Activated CD4-positive, alpha-beta T cell treated with anti-CD3 and anti-CD28 coated beads for 4 hours (primary cell): ENCODE measurements at places on chromosomes 7 and 10.

DNA sequence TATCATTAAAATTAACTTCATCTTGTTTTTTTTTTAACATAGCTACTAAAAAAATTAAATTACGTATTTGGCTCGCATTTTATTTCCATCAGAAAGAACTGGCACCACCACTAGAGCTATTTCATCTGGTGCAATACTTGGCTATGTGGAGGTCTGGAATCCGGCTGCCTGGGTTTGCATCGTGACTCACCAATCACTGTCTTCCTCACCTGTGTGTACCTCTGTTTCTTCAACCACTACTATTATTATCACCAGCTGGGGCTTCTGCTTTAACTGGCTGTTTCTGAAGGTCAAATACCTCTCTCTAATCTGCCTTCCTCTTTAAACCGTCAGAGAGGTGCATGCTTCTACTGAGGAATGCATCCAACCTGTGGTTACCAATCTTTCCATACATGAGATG is 6.5 kb downstream of the WDR91 start:
- no peak for DNase-seq

- no peak for DNase-seq
Observed at GRCh38 chr7:91852263-91852741, 28.2 kb downstream of the MTERF1 start.

- DNase-seq: no peak
Observed at GRCh38 chr7:33743594-33743993, 161.7 kb upstream of the BMPER start.

GRCh38 chr7:150781103-150781502 is 19.1 kb downstream of the TMEM176B start:
- DNase-seq: no peak

- DNase-seq: no peak
Observed at GRCh38 chr10:47389619-47390018, 5.5 kb upstream of the ZNF488 start.

DNA sequence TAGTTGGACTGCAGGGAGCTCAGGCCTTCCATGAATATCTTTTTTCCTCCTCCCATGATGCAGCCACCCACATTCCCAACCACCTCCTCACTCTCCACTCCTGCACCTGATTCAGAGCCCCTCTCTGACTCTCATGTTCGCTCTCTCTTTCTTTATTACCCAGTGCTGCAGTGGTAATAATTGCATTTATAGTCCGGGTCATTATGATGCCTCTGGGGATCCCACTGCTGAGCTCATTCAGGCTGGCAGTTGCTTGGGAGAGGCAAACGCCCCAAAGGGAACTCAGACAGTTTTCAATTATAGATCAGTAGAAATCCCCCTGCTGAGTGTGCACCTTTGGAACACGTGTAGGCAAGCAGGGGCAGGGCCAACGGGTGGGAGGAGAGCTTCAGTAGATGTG is 953.0 kb downstream of the GRID1 start:
- DNase-seq: no peak

DNA sequence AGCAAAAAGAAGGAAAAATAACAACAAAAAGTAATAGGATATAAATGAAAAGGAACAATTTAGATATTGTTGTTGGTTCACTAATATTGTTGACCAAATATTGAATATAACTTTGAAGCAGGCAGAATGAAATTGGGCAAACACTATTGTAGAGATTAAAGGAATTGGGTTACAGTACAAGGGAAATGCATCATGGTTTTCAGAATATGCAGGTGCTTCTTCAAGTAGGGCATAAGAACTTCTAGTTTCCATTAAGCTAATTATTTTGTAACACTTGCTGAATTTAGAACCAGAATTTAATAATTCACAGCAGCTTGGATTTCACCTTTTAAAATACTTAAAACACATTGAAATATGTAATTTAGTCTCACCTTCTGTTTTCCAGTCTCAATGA is 36.5 kb downstream of the RPA3 start:
- DNase-seq: no peak

DNA sequence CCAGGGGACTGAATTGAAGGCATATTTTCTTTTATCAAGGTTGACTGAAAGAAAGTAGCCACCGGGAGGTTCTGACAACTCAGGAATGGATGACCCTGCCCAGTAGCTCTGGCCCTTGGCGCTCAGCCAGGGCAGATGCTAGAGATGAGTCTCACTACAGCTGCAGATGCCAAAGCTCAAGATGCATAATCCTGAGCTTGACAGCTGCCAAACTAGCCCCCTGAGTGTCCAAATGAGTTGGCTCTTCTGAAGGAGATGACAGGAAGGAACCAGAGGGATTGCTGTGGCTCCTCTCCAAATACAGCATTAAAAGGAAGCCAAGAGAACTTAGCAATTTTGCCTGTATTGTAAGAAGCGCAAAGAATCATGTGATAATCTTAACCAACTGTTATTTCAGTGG is 78.4 kb downstream of the NXPH1 start:
- no peak for DNase-seq

DNA sequence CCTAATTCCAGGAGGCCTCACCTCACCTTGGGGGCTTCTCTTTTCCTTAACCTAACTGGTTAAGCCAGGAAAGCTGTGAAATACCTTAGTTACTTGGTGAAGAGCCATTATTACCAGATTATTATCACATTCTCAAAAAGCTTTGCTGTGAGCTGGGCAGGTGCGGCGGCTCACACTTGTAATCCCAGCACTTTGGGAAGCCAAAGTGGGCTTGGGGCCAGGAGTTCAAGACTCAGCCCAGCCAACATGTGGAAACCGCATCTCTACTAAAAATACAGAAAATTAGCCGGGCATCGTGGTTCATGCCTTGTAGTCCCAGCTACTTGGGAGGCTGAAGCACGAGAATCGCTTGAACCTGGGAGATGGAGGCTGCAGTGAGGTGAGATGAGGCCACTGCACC is 102.4 kb upstream of the KLF6 start:
- no peak for DNase-seq

GRCh38 chr7:70044525-70044924 is 446.2 kb downstream of the AUTS2 start:
- DNase-seq: no peak

DNA sequence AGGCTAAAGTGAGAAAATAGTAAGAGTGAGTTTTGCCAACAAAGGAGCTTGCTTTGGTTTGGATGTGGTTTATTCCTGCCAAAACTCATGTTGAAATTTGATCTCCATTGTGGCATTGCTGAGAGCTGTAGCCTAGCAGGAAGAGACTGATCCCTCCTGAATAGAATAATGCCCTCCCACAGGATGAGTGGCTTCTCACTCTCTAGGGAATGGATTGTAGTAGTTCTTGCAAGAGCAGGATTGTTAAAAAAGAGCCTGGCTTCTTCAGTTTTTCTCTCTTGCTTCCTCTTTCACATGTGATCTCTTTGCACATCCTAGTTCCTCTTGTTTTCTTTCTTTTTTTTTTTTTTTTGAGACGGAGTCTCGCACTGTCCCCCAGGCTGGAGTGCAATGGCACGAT is 34.4 kb downstream of the ASAH2 start:
- DNase-seq: no peak

DNA sequence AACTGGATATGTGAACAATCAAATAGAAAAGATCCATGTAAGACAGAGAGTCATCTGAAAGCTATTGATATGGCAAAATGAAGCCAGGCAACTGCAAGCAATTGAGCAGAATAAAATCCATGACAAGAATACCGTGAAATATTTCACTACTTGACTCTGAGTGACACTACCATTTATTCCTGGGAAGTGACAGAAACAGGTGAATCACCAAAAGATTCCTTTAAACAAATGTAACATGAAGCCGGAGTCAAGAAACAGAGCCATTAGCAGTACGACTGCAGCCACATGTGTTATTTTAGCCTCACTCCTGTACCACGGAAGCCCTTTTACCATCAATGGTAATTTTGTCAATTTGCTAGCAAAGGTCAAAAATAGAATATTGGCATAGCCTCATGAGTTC is 197.7 kb upstream of the POT1 start:
- no peak for DNase-seq

DNA sequence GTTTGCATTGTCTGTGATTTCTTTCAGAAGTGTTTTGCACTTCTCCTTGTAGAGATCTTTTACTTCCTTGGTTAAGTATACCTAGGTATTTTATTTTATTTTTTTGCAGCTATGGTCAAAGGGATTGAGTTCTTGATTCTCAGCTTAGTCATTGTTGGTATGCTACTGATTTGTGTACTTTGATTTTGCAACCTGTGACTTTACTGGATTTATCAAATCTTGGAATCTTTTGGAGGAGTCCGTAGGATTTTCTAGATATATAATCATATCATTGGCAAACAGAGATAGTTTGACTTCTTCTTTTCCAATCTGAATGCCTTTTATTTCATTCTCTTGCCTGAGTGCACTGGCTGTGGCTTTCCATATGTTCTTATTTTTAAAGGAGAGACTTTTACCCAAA is 41.9 kb downstream of the CCSER2 start:
- DNase-seq: no peak

DNA sequence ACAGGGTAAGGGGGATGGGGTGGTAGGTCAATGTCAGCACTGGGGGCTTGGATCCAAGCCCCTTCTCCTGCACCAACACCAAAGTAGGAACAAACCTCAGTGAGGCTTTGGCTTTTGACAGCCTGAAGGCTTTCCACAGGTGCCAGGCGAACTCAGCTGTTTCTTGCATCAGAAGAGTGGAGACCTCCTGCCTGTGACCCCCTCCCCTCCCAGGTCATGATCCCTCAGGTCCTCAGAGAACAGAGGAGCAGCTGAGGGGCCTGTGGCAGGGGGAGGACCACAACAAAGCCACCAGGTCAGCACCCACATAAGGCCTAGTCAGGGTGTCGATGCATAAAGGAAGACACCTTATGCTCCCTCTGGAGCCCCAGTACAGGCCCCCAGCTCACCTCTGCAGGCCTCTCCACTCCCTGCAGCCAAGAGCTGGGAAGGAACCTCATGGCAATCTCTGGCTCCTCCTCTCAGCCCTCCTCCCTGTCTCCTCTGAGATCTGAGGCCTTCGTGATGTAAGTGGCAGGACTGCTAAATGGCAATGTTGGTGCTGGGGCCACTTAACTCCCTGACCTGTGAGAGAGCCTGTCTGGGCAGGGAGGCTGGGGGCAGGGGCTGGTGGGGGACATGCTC is 19.1 kb upstream of the PRRT4 start:
- DNase-seq: no peak

- DNase-seq: no peak
Observed at GRCh38 chr10:61337741-61338140, 115.4 kb downstream of the TMEM26 start.

DNA sequence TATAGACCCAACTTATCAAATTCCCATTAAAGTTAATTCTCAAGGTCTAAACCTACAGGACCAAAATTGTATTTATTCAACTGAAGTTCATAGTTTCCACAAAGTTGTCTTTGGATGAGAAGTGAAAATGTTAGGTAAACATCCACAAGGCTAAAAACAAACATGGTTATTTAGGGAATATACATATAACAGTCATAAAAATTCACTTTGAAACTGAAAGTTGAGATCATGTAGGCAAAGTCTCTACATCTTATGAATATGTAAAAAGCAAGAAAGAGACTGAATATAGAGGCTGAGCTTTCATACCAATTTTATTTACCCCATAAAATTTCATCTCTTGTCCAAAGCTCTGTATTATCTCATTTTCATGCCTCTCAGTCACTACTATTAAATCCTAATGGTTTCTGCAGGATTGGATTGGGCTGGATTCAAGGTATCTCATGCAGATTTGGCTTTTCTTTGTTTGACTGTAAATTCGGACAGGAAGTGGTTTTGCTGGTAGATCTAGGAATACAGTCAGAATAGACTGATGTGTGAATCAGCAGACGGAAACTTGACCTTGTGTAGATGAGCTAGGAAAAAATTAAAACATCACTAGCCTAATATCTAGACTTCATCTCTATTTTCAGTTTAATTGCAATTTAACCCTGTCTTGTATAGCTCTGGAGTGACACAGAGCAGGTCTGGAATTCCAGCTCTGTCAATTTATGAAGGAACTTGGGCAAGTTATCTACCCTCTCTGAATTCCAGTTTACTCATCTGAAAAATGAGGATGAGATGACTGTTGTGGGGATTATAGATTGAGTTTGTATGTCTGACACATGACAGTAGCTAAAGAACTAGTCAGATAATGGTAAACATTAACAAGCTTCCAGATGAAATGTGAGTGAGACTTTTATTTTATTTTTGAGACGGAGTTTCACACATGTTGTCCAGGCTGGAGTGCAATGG is 27.3 kb upstream of the SKAP2 start:
- DNase-seq: no peak

GRCh38 chr7:16345979-16346958 is 75.1 kb downstream of the CRPPA start:
- no peak for DNase-seq

- no peak for DNase-seq
Observed at GRCh38 chr10:6738112-6738768, 158.2 kb upstream of the PRKCQ start.

DNA sequence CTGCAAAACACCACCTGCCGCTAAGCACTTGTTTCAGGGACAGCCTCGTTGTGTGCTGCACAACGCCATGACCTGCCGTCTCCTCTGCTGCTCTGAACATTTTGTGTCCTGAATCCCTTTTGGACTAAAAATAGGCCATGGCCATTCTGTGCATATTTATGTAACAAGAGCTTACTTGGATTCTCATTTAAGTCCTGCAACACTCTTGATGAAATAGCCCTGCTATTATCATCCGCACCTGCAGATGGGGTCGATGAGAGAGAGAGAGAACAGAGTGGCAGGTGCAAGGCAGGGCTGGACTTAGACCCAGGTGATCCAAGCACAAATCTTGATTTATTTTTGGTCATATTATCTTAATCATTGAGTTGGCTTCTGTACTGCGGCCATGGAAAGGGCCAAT is 121.2 kb upstream of the PRKCQ start:
- DNase-seq: no peak

DNA sequence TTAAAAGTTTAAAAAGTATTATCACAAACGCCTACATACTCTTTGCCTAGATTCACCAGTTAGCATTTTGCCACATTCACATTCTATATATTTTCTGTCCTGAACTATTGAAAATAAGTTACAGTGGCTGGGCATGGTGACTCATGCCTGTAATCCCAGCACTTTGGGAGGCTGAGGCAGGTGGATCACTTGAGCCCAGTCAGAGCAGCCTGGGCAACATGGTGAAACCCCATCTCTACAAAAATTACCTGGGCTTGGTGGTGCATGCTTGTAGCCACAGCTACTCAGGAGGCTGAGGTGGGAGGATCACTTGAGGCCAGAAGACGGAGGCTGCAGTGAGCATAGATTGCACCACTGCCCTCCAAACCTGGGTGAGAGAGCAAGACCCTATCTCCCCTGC is 5.3 kb downstream of the ARPC1A start:
- no peak for DNase-seq

GRCh38 chr10:6145166-6145987 is 56.5 kb downstream of the RBM17 start:
- DNase-seq: no peak

DNA sequence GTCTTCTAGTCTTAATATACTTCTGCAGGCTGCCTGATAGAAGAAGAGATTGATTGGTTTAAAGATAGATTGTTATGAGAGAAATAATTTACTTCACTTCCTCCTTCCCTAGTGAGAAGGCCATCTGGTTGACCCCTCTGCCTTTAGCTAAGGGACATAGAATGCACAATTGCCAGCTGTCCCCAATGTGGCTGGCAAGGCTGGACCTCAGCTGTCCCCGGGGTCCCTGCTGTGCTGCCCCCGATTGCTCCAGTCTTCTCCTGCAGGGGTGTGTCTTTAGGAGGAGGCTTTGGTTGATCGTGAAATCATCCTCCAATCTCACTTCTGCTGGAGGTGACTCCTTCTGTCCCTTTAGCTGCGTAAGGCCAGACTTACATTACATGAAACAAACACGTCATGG is 388.5 kb downstream of the DPP6 start:
- no peak for DNase-seq

GRCh38 chr10:73837072-73837471 is 25.7 kb upstream of the NDST2 start:
- no peak for DNase-seq
